Activated CD4-positive, alpha-beta T cell treated with anti-CD3 and anti-CD28 coated beads, Interleukin-2, amount 10 ng/mL, durations not matched to agents 24 days and 14 days (primary cell): ENCODE measurements at places on chromosomes 2 and 18.

- H3K27ac ChIP-seq: no peak overlapping the region
- no peak overlapping the region for H3K4me3 ChIP-seq
- no peaks in the 10 kb centered on the region for H3K36me3 ChIP-seq
- no peak for DNase-seq
- peaks cover 16% of the 10 kb centered on the region for H3K27me3 ChIP-seq
- H3K4me1 ChIP-seq: no peaks in the 10 kb centered on the region
Observed at GRCh38 chr2:111946294-111947114, 48.1 kb downstream of the MERTK start.

- DNase-seq: no peak
- H3K4me1 ChIP-seq: no peaks in the 10 kb centered on the region
- no peak overlapping the region for H3K4me3 ChIP-seq
- H3K27ac ChIP-seq: no peak overlapping the region
Observed at GRCh38 chr2:120399889-120400240, 53.9 kb downstream of the INHBB start.

DNA sequence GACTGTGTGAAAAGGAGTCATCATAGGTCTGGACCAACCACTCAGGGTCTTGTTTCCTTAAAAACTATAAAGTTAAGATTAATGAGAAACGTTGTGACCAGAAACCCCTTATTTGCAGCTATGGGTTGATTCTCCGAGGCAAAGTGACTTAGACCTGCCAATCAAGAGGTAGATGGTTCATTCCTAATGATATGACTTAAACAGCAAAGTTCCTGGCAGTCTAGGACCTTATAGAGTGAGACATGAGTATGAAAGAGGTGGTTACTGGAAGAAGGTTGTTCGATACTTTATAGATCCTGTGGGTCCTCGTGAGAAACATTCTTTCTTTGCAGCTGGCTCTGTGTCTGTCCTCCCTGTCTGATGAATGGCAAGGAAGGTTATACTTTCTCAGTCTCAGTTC is 8.0 kb downstream of the SFXN5 start:
- H3K27ac ChIP-seq: no peak overlapping the region
- H3K27me3 ChIP-seq: peaks cover under 1% of the 10 kb centered on the region
- peaks cover 13% of the 10 kb centered on the region for H3K4me1 ChIP-seq
- H3K36me3 ChIP-seq: peaks cover 1% of the 10 kb centered on the region
- no peak overlapping the region for H3K4me3 ChIP-seq

DNA sequence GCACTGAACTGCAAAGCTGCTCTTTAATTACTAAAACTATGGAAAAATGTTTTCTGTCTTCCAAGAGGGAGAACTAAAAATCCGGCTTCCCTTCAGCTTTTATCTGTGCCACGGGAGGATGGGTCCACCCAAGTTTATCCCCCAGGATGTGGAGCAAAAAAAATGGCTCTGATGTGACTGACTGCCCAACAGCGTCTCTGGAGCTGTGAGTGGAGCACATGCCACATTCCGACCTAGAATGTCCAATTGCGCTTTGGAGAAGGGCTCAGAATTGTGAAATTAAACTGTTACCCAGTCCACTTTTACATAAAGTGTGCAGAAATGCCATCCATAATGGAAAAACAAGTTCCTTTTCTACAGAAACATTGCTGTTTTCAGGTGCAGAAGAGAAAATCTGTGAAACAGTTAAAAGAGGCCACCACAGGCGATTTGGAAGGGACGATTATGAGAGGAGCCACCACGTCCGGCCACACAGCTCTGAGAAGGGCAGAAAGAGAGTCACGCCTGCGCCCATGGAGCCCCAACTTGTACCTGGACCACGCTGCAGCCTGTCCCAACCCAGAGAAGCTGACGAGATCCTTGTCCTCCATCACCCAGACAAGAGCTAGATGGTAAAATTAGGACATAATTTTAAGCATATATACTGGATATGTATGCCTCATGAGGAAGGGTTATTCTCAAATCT is 99.9 kb upstream of the TPO start:
- H3K27me3 ChIP-seq: no peaks in the 10 kb centered on the region
- no peaks in the 10 kb centered on the region for H3K36me3 ChIP-seq
- H3K4me1 ChIP-seq: no peaks in the 10 kb centered on the region
- no peak for DNase-seq
- H3K4me3 ChIP-seq: no peak overlapping the region

DNA sequence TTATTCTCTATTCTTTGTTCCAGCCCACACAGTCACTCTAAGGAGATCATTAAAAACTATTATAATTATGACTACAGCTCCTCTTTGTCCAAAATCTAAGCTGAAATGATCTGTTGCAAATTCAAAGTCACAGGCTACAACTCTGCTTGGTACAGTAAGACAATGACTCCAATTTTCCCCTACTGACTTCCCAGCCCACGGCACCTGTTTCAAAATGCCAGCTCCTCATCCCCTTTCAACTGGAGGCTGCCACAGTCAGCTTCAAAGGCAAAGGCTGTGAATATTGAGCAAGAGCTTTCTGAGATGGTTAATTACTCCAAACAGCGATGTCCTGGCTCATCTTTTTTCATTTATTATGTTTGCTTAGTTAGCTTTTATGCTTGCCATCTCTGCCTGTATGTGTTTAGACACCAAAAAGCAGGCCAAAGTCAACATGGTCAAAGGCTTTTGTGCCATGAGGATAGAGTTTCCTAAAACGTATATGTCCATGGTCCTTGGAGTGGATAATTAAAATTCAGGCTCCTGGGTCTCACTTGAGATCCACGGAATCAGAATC is 141.1 kb downstream of the DOCK10 start:
- peak overlapping the region; percentile 70 for H3K27ac ChIP-seq
- peaks cover 39% of the 10 kb centered on the region for H3K4me1 ChIP-seq
- peak overlapping the region; percentile 30 for H3K4me3 ChIP-seq
- H3K36me3 ChIP-seq: peaks cover 45% of the 10 kb centered on the region

GRCh38 chr2:23359631-23360567 is 25.1 kb upstream of the KLHL29 start:
- H3K27me3 ChIP-seq: peaks cover 33% of the 10 kb centered on the region
- no peak overlapping the region for H3K4me3 ChIP-seq

- DNase-seq: no peak
- H3K4me3 ChIP-seq: no peak overlapping the region
- H3K4me1 ChIP-seq: peaks cover 1% of the 10 kb centered on the region
- H3K27ac ChIP-seq: no peak overlapping the region
Observed at GRCh38 chr2:105005181-105005951, 32.5 kb upstream of the MRPS9 start.

DNA sequence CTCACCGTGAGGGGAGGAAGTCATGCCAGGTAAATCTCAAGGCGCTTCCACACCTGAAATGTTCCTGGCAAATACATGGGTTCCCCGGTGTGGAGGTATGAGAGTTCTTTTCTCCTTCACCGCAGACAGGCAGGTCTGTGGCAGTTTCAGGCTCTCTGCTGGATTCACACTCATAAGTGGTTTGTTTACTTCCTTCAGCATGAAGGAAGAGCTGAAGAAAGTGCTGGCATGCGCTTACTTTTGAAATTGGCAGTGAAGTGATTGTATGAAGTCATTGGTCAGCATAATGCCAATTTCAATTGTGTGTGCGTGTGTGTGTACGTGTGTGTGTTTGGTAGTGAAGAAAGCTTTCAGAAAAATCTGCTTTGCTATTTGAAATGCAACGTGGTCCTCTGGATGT is 43.4 kb downstream of the RNF144A start:
- no peaks in the 10 kb centered on the region for H3K27me3 ChIP-seq
- DNase-seq: no peak
- H3K4me1 ChIP-seq: peaks cover 10% of the 10 kb centered on the region
- H3K4me3 ChIP-seq: no peak overlapping the region
- H3K27ac ChIP-seq: no peak overlapping the region

- peaks cover 40% of the 10 kb centered on the region for H3K36me3 ChIP-seq
- peaks cover 43% of the 10 kb centered on the region for H3K4me1 ChIP-seq
- no peak overlapping the region for H3K27ac ChIP-seq
- H3K27me3 ChIP-seq: no peaks in the 10 kb centered on the region
Observed at GRCh38 chr2:74867841-74868658, 34.1 kb downstream of the HK2 start.

- no peaks in the 10 kb centered on the region for H3K4me1 ChIP-seq
- no peaks in the 10 kb centered on the region for H3K36me3 ChIP-seq
- no peak for DNase-seq
Observed at GRCh38 chr2:85154048-85154753, 21.0 kb downstream of the TCF7L1 start.

DNA sequence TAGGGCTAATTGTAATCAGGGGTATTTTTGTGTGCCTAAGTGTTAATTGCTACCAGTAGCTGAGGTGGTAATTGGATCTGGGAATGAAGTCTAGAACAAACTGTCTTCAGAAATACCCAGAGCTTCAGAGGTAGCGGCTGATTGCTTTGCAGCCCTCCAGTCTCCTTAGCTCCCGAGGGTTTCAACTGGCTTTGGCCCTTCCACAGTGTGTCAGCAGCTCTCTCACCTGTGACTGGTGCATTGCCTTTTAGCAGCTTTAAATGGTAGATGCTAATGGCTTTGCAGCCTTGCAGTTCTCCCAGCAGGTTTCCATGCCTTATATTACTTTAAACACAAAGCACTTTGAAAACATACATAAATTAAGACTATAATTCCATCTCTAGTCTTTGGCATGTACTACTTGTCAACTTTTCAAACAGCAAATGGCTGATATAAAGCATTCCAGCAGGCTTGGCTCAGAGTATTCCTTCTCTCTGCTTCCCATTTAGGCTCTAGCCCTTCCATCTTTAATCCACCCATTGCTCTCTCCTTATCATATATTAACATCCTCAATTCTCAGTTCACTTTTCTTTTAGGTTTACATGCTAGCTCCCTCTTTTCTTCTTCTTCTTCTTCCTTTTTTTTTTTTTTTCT is 156.4 kb upstream of the GALNT13 start:
- H3K27ac ChIP-seq: no peak overlapping the region
- DNase-seq: no peak
- H3K27me3 ChIP-seq: no peaks in the 10 kb centered on the region
- H3K4me3 ChIP-seq: no peak overlapping the region

GRCh38 chr2:235402422-235402821 is 91.4 kb upstream of the AGAP1 start:
- no peaks in the 10 kb centered on the region for H3K36me3 ChIP-seq
- no peaks in the 10 kb centered on the region for H3K4me1 ChIP-seq
- no peak for DNase-seq
- H3K27me3 ChIP-seq: no peaks in the 10 kb centered on the region
- H3K4me3 ChIP-seq: no peak overlapping the region

DNA sequence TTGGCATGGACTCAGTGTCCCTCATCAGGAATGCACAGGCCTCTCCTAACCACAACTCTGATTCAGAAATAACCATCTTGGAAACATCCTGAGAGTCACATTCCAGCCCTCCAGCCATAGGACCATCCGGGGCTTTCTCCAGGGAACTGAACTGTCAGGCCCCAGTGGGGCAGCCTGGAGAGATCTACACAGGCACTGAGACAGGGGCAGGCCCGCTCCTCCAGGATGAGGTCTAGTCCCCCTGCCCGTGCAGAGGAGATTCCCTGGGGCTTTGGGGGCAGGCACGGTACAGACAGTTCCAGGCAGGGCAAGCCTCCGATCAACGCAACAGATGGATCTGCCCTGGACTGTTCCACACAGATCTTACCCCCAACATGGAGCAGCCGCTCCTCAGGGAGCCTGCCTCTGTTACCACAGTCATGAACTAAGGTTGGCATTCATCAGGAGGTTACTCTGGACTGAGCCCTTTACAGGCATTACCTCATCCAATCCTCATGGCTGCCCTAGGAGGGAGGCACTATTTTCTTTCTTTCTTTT is 12.0 kb downstream of the KCNK3 start:
- H3K4me1 ChIP-seq: no peaks in the 10 kb centered on the region
- H3K36me3 ChIP-seq: no peaks in the 10 kb centered on the region
- H3K27ac ChIP-seq: no peak overlapping the region
- no peak overlapping the region for H3K4me3 ChIP-seq
- DNase-seq: no peak

GRCh38 chr2:110716959-110717645 is 15.3 kb upstream of the ACOXL start:
- peaks cover 2% of the 10 kb centered on the region for H3K4me1 ChIP-seq
- H3K27ac ChIP-seq: no peak overlapping the region
- peaks cover 64% of the 10 kb centered on the region for H3K27me3 ChIP-seq
- no peak for DNase-seq
- H3K4me3 ChIP-seq: no peak overlapping the region
- no peaks in the 10 kb centered on the region for H3K36me3 ChIP-seq

DNA sequence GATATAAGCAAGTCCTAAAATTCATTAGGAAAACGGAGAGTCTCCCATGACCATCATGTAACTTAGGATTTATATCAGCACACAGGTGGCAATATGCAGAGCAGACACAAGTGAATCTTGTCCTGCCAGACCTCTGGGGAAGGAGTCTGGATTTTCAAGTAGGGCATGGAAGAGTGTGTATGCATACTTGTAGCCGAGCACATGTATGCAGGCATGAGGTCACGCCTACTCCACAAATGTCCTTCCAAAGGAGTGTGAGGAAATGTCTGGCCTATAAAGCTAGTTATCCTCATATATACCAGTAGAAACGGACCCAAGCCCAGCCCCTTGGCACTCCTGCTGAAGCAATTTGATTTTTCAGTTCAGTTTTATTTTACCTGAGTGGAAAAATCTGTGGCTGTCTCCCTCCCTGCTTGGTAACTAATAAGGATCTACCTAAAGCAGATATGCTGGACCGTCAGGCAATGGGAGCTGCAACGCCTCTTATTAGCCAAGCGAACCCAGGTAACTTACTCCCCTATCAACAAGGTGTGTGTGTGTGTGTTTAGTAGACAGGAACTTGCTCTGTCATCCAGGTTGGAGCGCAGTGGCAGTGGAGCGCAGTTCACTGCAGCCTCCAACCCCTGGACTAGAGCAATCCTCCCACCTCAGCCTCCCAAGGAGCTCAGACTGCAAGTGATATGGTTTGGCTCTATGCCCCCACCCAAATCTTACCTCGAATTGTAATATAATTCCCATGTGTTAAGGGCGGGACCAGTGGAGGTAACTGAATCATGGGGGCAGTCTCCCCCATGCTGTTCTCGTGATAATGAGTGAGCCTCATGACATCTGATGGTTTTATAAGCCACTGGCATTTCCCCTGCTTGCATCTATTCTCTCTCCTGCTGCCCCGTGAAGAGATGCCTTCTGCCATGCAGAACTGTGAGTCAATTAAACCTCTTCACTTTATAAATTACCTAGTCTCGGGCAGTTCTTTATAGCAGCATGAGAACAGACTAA is 2.8 kb downstream of the STAT1 start:
- H3K4me1 ChIP-seq: peaks cover 35% of the 10 kb centered on the region
- peaks cover 45% of the 10 kb centered on the region for H3K36me3 ChIP-seq
- no peaks in the 10 kb centered on the region for H3K27me3 ChIP-seq
- no peak overlapping the region for H3K27ac ChIP-seq
- H3K4me3 ChIP-seq: no peak overlapping the region
- DNase-seq: peak; percentile 69

GRCh38 chr2:102792568-102793208 is 30.9 kb downstream of the TMEM182 start:
- H3K36me3 ChIP-seq: no peaks in the 10 kb centered on the region
- H3K4me3 ChIP-seq: no peak overlapping the region
- H3K27me3 ChIP-seq: no peaks in the 10 kb centered on the region
- DNase-seq: no peak
- H3K27ac ChIP-seq: no peak overlapping the region
